Activated CD4-positive, alpha-beta memory T cell treated with anti-CD3 and anti-CD28 coated beads, Interleukin-2, amount 10 ng/mL, durations not matched to agents 7 days and 5 days (primary cell): ENCODE measurements at places on chromosomes 5 and 9. TPM values are rescaled to one million over a fixed set of nuclear protein-coding genes. Genes with fewer than 3 reads are reported as not detected.

LCN9 gene
- total RNA-seq = not detected

DNA sequence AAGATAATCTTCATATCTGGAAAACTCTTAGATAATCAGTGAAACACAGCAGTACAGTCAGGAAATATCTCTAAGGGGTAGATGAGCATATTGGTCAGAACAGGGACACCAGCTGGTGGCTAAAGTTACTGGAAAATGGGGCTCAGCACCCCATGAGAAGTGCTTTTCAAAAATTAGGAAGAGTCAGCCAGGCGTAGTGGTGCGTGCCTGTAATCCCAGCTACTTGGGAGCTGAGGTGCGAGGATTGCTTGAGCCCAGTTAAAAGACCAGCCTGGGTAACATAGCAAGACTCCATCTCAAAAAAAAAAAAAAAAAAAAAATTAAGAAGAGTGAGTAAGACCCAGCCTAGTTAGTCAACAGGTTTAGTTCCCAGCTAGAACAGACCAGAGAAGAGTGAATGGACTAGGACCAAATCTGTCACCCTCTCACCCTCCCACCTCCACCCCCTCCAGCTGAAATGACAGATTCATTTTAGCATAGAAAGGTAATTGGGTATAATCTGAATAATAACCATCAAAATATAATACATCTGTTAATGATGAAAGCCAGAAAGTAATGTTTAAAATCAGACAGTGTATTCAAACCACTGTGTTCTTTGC lies 120.9 kb downstream of the CDC42SE2 start:
- H3K4me1 ChIP-seq = peaks cover 88% of the 10 kb centered on the region
- no peak overlapping the region for H3K4me3 ChIP-seq
- H3K27me3 ChIP-seq = no peaks in the 10 kb centered on the region

DNA sequence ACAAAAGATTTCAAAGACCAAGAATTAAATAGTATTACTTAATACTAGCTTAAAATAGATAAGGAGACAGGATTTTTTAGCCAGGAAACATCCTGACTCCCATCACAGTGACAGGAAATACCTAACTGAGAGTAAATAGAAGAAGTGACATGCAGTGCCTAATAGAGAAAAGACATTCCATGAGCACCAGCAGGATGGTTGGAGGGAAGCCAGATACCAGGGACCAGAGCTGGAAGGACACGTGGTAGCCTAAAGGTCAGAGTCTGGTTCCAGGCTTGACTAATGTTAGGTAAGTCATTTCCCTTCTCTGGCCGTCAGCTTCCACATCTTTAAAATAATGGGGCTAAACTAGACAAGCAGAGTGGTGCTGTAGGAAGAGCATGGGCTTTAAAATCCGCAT lies 41.6 kb downstream of the CDK5RAP2 start:
- no peak overlapping the region for H3K27ac ChIP-seq
- no peaks in the 10 kb centered on the region for H3K27me3 ChIP-seq
- no peak for DNase-seq
- H3K4me1 ChIP-seq = peaks cover 4% of the 10 kb centered on the region
- peaks cover 64% of the 10 kb centered on the region for H3K36me3 ChIP-seq

- peak overlapping the region; percentile 2 for H3K27ac ChIP-seq
- no peak for DNase-seq
- H3K4me3 ChIP-seq = no peak overlapping the region
Measured at GRCh38 chr9:129022037-129022436, 6.1 kb downstream of the SH3GLB2 start.

NIM1K gene
- 0.73 TPM for total RNA-seq
